T-helper 2 cell (primary cell): ENCODE measurements at places on chromosomes 4 and X.

- DNase-seq, result no peak
Observed at GRCh38 chr4:122854447-122855352, 28.1 kb downstream of the FGF2 start.

GRCh38 chrX:49995107-49995731 is 72.8 kb downstream of the CLCN5 start:
- DNase-seq, result no peak

- no peak for DNase-seq
Observed at GRCh38 chrX:8688776-8689175, 43.2 kb downstream of the ANOS1 start.

DNA sequence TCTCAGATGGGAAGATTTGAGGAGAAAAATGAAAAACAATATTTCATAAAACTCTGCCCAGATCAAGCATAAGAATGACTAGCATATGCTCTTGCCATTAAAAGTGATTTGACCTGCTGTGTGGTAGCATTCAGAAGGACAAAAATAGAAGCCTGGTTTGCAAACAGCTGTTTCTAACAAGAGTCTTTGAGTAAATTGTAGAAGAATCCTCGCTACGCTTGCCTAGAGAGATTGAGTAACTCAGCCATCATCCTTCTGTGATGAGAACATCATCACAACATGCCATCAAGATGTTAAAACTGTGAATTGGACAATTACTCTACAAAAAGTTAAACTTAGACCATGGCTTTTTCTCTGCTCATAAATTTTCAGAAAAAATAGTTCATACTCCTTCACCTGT is 168.9 kb upstream of the PUDP start:
- no peak for DNase-seq
